Lung microvascular endothelial cell (primary cell): ENCODE measurements at places on chromosomes 2 and 18. TPM values are rescaled to one million over a fixed set of nuclear protein-coding genes. Genes with fewer than 3 reads are reported as not detected.

The MEP1B gene
- not detected in 2 replicates for total RNA-seq

The GAREM2 gene
- 0.20 and 0.44 TPM in 2 replicates for total RNA-seq

The TCF7L1 gene
- total RNA-seq: 2.8 and 7.5 TPM in 2 replicates

DNA sequence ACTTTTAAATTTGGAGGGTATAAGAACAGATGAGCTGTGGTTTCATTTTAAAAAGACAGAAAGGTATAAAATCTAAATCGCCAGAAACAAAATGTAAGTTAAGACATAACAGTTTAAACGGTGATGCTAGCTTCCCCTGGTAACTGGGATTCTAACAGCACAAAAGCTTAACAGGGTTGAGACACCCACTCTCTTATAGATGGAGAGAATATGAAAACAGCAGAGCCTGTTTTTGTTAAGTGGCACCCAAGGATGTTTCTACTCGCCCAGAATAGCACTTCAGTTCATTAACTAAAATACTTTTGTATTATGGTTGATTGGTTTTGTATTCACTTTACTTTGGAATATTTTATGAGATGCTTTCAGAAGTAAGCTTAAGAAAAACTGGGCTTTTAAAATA lies 151.9 kb upstream of the RND3 start:
- no peak for DNase-seq

The RNF152 gene
- 71.7 and 180 TPM in 2 replicates for total RNA-seq

The FTCDNL1 gene
- total RNA-seq: 0.40 and 0.44 TPM in 2 replicates

DNA sequence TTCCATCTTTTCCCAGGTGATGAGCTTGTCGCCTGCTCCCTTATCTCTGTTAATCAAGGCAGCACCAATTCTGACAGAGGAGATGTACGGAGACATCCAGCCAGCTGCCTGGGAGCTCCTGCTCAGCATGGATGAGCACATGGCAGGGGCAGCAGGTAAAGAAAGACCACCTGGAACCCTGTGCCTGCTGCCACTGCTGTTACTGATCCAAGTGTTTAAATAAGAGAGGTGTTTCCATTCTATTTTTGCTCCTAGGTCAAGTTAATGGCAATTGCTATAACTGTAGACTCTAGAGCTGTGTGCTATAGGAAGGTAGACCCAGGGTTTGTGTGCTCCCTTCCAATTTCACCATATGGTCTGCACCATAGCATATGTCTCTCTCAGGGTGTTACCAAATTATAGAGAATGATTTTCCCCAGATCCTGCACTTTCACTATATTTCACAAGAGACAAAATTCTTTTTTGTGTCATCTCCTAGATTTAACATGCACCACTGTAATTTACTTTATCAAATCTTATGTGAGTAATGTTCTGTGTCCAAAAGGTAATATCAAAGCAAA lies 88.6 kb upstream of the RPE start:
- no peak for DNase-seq

The KLHL30 gene
- total RNA-seq: not detected in 2 replicates
